ENCODE measurements at places on chromosomes 16 and 17. TPM values are rescaled to one million over a fixed set of nuclear protein-coding genes. Genes with fewer than 3 reads are reported as not detected.
A peak's percentile ranks its signal among the peaks of the same experiment; 100 is the strongest.

DNA sequence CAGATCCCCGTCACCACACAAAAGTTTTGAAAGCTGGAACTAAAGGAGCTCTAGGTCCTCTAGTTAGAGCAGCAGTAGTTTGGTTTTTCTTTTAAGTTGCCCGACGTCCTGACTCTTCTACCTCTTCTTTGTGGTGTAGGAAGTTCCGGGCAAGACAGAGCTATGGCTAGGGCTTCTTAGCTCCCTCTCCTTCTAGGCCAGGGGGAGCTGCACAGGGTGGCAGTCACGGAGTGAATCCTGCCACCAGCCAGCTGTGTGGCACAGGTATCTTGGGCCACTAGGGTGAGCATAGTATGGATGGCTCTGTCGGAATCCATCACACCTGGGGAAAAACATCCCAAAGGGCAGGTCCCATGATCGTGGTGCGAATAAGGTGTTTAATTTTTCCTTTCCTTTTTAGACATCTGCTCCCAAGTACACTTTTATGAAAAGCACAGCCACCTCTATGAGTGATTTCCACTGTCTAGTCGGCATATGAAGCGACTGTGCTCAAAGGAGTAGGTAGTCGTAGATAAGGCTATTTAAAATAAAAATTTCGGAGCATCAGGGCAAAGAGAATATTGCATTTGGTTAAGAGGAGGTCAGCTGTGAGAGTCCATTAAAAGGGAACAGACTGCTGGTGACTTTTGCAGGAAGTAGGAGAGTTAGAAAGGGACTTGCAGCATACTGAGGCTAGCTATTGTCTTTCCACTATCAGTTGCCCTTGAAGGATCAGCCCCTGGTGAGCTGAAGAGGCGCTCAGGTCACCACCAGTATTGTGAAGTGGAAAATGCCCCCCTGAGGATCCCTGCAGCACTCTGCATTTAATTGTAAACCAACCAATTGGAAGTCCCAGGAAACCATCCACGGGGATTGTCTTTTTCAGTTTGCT is 2.1 kb downstream of the PRKCA start:
- no peaks in the 10 kb centered on the region for H3K36me3 ChIP-seq
- no peak for DNase-seq
- H3K4me3 ChIP-seq: peak overlapping the region; percentile 79
- H3K27ac ChIP-seq: no peak overlapping the region

DNA sequence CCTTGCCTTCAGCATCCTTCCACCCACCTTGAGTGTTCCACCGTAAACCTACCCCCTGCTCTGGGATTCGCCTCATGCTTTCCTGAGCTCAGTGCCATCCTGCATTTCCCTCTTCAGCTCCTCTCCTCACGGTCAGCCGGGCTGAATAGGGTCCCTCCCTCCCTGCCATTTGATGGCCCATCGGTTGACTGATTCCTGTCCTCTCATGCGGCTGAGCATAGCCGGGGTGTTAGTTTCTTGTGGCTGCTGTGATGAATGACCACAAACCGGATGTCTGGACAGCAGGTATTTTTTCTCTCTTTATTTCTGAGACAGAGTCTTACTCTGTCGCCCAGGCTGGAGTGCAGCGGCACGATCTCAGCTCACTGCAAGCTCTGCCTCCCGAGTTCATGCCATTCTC is 44.1 kb upstream of the MGAT5B start:
- H3K4me1 ChIP-seq: no peaks in the 10 kb centered on the region
- H3K27me3 ChIP-seq: peaks cover 10% of the 10 kb centered on the region
- H3K36me3 ChIP-seq: no peaks in the 10 kb centered on the region
- DNase-seq: no peak

EME1 gene
- not detected for total RNA-seq

HS3ST2 gene
- 0.16 TPM for total RNA-seq

GRCh38 chr17:76102944-76103273 is 678 bp downstream of the EXOC7 start:
- H3K4me3 ChIP-seq: peak overlapping the region; percentile 67
- no peak for DNase-seq
- no peaks in the 10 kb centered on the region for H3K27me3 ChIP-seq
- peaks cover 41% of the 10 kb centered on the region for H3K36me3 ChIP-seq
- H3K27ac ChIP-seq: peak overlapping the region; percentile 82
- peaks cover 15% of the 10 kb centered on the region for H3K4me1 ChIP-seq

DNA sequence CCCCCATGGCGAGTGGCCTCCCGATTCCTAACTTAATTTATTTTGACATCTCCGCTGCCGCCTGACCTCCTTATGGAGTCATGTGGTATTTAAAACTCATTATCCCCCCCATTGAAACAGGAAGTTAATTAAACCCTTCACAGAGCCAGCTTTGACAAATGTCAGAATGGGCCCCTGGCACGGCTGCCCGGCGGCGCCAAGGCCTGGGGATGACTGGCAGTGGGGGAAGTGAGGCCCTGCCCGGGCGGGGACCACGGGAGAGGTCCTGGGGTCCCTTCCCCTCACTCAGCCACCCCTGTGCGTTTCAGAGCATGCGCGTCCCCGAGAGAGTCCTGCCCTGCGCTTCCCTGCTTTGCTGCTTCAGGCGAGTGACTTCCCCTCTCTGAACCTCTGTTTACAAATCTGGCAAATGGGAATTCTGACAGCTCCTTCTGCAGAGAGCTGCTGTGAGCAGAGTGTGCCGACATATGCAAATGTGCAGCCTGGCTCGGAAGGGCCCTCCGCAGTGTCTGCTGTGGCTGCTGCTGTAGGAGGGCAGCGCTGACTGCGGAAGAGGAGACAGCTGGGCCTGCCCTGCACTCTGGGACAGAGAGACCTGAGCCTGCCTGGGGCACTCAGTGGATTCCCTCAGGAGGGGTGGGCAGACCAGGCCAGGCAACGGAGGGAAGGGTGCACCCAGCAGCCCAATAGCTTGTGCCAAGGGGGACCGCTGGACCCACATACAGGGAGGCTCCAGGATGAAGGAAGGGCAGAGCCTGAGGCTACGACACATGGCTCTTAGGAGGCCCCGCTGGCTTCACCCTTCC is 4.4 kb upstream of the ZFPM1 start:
- H3K4me1 ChIP-seq: peaks cover 8% of the 10 kb centered on the region
- no peak for DNase-seq
- H3K27ac ChIP-seq: no peak overlapping the region

DNA sequence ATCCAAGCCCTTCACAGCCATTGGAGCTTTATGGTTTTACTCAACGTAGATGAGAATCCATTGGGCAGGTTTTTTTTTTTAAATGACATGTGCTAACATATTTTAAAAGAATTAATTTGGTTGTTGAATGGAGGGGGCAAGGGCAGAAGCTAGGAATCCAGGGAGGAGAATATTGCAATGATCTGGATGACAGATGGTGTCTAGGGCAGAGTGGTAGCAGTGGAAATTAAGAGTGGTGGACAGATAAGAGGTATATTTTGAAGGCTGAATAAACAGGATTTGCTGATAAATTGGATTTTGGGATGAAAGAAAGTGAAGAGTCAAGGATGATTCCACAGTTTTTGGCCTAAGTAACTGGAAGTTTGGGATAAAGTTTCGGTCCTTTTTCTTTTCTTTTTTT is 54.8 kb upstream of the DHX40 start:
- no peaks in the 10 kb centered on the region for H3K27me3 ChIP-seq
- no peak for DNase-seq
- H3K36me3 ChIP-seq: no peaks in the 10 kb centered on the region
- no peak overlapping the region for H3K4me3 ChIP-seq
- H3K27ac ChIP-seq: no peak overlapping the region
- H3K4me1 ChIP-seq: peaks cover 4% of the 10 kb centered on the region

- DNase-seq: peak; percentile 75
- peaks cover 65% of the 10 kb centered on the region for H3K4me1 ChIP-seq
- peak overlapping the region; percentile 94 for H3K27ac ChIP-seq
- peak overlapping the region; percentile 86 for H3K4me3 ChIP-seq
- peaks cover 18% of the 10 kb centered on the region for H3K27me3 ChIP-seq
Measured at GRCh38 chr17:79836972-79837887, 2.0 kb downstream of the CBX4 start.

- peak overlapping the region; percentile 65 for H3K4me3 ChIP-seq
- H3K27ac ChIP-seq: no peak overlapping the region
- no peak for DNase-seq
- H3K36me3 ChIP-seq: no peaks in the 10 kb centered on the region
- H3K4me1 ChIP-seq: peaks cover 20% of the 10 kb centered on the region
- H3K27me3 ChIP-seq: no peaks in the 10 kb centered on the region
Measured at GRCh38 chr17:28317966-28318758, 838 bp upstream of the TMEM97 start.

DNA sequence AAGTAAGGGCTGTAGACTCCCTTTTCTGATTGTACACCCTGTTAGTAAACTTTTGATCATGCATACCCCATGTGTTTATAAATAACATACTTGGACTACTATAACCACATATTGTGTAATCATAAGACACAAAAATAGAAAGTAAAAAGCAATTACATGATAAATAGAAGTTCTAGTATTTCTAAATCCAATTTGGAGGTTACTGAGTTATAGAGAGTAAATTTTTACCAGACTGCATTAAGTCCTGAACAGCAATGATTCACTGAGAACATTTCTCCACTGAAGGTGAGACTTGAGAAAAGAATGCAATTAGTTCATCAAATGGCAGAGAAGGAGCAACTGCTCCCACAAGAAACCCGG is 7.7 kb upstream of the TBKBP1 start:
- no peaks in the 10 kb centered on the region for H3K27me3 ChIP-seq
- no peak overlapping the region for H3K27ac ChIP-seq
- peaks cover 49% of the 10 kb centered on the region for H3K36me3 ChIP-seq

DNA sequence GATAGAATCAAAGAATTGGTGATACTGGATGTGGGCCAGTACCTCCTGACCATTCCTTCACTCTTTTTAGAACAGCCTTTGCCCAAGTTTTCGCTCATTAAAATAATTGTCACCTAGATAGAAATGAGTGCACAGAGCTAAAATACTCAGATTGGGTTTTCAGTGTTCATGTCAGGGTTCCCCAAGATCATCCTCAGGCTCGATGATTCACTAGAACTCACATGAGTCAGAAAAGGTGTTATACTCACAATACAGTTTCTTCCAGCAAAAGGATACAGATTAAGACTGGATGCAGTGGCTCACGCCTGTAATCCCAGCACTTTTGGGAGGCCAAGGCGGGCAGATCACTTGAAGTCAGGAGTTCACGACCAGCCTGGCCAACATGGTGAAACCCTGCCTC is 19.9 kb downstream of the ERCC4 start:
- H3K27ac ChIP-seq: no peak overlapping the region
- no peak overlapping the region for H3K4me3 ChIP-seq
- peaks cover 4% of the 10 kb centered on the region for H3K36me3 ChIP-seq
- no peak for DNase-seq
- no peaks in the 10 kb centered on the region for H3K4me1 ChIP-seq
- H3K27me3 ChIP-seq: no peaks in the 10 kb centered on the region

CDH13 gene
- total RNA-seq: 146 TPM

BAHCC1 gene
- 13.1 TPM for total RNA-seq

DNA sequence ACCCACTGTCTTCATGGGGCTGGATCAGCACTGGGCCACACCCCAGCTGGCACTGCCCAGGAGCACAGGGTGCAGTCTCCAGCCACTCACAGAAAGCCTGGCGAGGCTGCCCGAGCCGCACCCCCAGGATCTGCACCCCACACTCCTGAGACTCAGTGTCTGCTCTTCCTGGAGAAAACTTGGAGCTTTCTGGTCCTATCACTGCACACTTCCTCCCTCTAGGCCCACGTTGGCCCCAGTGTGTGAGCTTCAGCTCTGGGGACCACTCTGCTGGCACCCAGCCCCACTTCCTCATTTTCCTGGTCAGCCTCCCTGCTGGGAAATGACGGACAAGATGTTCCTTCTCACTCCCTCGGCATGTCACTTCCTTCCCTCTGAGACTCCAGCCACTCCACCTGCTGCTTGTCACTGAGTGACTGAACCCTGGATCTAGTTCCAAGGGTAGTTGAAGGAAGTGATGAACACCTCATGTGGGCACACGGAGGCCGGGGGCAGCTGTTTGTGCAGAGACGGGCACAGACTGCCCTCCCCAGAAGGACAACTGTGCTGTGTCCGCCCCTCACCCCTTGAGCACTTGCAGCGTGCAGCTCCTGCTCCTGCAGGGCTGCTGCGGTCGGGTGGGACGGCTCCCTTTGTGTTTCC is 29.0 kb downstream of the ZC3H18 start:
- peak; percentile 91 for DNase-seq
- H3K4me1 ChIP-seq: peaks cover 4% of the 10 kb centered on the region
- peaks cover 62% of the 10 kb centered on the region for H3K36me3 ChIP-seq
- peak overlapping the region; percentile 83 for H3K27ac ChIP-seq
- no peak overlapping the region for H3K4me3 ChIP-seq

KRTAP9-4 gene
- total RNA-seq: not detected

DNA sequence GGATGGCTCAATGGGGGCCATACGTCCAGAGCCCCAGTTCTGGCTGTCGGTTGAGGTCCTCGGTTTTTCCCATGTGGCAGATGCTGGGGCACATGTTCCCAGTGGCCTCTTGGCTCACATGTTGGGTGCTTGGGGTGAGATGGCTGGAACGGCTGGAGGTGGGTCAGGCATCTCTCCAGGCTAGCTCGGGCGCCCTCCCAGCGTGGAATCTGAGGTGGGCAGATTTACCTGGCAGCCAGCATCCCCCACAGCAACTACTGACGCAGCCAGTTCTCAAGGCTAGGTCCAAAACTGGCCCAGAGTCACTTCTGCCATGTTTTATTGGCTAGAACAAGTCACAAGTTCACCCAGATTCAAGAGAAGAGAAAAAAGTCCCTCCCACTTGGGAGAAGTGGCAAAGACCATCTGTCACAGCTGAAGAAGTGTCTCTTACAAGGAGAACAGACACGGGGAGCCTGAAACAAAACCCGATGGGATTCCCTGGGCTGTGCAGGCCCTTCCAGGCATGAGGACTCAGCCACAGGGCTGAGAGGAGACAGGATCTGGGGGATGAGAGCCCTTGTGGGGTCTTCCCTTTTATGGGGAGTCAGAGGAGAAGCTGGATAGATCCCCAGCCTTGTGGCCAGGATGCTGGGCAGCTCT is 15.2 kb downstream of the ACE start:
- H3K4me1 ChIP-seq: no peaks in the 10 kb centered on the region
- no peak overlapping the region for H3K4me3 ChIP-seq
- H3K27ac ChIP-seq: no peak overlapping the region
- peaks cover 3% of the 10 kb centered on the region for H3K36me3 ChIP-seq
- no peaks in the 10 kb centered on the region for H3K27me3 ChIP-seq

SLC12A3 gene
- not detected for total RNA-seq

DNA sequence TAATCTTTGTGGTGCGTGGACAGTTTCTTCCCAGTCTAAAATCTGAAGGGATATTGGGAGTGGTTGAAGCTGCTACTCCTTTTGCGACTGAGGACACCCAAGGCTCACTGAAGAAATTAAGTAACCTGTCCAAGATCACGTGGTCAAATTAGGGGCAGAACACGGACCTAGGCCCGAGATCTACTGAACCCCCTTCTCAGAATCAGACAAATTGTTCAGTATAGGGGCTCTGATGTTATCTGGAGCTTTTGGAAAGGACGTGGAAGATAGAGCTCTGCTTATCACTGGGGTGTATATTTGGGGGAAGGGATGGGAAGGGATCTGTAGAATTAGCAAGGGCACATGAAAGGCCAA is 857 bp downstream of the TANGO6 start:
- H3K36me3 ChIP-seq: no peaks in the 10 kb centered on the region
- no peaks in the 10 kb centered on the region for H3K27me3 ChIP-seq
- peak overlapping the region; percentile 90 for H3K27ac ChIP-seq
- H3K4me3 ChIP-seq: peak overlapping the region; percentile 99
- no peak for DNase-seq
